CD4-positive, alpha-beta T cell (primary cell): ENCODE measurements at places on chromosomes 13 and 19.
A peak's percentile ranks its signal among the peaks of the same experiment; 100 is the strongest.

DNA sequence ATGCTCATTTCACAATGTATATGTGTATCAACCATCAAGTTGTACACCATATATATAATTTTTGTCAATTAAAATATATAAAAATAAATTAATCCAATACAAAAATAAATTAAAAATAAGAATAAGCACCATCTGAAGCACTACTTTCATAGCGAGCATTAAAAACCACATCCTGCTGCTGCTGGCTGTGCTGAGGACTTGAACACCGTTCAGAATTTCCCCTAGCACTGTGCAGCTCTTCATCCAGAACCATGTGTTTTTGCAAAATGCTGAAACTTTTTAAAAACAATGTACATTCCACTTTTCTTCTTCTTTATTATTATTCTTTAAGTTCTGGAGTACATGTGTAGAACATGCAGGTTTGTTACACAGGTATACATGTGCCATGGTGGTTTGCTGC is 40.0 kb upstream of the FOXO1 start:
- no peaks in the 10 kb centered on the region for H3K27me3 ChIP-seq
- no peak overlapping the region for H3K27ac ChIP-seq
- H3K4me3 ChIP-seq, result no peak overlapping the region
- no peaks in the 10 kb centered on the region for H3K36me3 ChIP-seq
- H3K4me1 ChIP-seq, result peaks cover 4% of the 10 kb centered on the region

DNA sequence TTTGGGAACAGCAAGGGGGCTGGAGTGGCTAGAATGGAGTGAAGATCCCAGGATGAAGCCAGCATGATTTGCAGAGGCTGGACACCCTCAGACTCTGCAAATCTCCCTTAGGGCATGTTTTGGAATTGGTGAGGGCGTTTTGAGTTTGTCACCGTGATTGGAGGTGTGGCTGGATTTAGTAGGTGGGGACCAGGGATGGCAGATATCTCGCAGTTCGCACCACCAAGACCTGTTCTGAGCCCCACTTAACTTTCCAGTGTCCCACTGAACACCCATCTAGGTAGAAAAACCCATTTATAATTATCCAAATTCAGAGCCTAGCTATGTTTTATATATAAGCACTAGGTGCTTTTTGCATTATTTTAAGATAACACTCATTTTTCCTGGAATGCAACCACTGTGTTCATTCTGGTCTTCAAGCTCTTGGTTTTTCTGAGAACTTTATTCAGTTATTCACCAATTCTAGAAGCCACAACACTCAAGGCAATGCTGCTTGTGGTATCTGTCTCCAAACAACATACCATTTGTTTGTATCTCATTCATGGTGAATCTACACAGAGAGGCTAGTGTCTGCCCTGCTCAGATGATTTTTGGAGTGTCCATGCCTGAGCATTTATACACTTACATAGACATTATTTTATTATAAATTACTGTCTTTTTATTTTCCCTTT is 3.0 kb upstream of the NANOS2 start:
- H3K36me3 ChIP-seq, result no peaks in the 10 kb centered on the region
- H3K4me3 ChIP-seq, result no peak overlapping the region
- H3K4me1 ChIP-seq, result no peaks in the 10 kb centered on the region
- peaks cover 12% of the 10 kb centered on the region for H3K27me3 ChIP-seq
- no peak overlapping the region for H3K27ac ChIP-seq

DNA sequence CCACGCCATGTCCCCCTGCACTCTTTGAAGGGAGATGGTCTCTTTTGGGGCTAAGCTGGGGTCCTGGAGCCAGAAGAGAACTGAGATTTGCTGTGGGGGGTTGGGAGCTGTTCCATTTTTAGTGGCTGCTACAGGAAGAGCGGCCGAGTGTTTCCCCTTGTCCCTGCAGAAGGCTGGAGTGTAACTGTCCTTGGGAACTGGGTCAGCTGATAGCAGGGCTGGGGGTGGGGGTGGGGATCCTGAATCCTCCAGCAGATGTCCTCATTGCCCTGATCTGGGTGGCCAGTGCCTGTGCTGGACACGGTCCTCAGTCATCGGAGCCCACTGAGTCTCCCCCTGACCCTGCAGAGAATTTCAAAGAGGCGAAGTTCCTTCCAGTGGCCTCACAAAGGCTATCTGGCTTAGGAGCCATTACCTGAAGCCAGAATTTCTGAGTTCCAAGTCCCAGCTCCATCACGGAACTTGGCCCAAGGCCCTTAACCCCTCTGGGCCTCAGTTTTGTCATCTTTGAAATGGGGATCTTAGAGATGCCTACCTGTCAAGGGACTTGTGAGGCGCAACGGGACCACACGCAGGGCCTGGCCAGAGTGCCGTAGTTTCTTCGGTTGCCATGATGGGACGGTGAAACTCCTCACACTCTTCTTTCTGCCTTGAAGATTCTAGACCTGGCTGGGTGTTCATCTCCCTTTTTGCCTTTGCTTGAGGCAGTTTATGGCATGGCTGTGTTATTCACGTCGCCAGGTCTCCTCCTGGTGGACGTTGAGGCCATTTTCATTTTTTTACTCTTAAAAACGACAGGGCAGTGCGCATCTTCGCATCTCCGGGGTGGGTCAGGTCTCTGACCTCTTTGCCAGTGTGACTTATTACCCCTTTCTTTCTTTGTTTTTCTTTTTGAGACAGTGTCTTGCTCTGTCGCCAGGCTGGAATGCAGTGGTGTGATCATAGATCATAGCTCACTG is 51.9 kb downstream of the DNM2 start:
- H3K36me3 ChIP-seq, result peaks cover 39% of the 10 kb centered on the region
- H3K4me3 ChIP-seq, result no peak overlapping the region
- H3K27me3 ChIP-seq, result no peaks in the 10 kb centered on the region
- peaks cover 41% of the 10 kb centered on the region for H3K4me1 ChIP-seq

GRCh38 chr19:14974488-14974887 is 5.2 kb downstream of the SLC1A6 start:
- no peak overlapping the region for H3K4me3 ChIP-seq
- H3K27ac ChIP-seq, result no peak overlapping the region
- no peak for DNase-seq
- no peaks in the 10 kb centered on the region for H3K4me1 ChIP-seq
- H3K27me3 ChIP-seq, result peaks cover 21% of the 10 kb centered on the region
- no peaks in the 10 kb centered on the region for H3K36me3 ChIP-seq

GRCh38 chr19:52020506-52020905 is 7.7 kb downstream of the ZNF614 start:
- DNase-seq, result no peak
- H3K4me3 ChIP-seq, result no peak overlapping the region
- H3K4me1 ChIP-seq, result no peaks in the 10 kb centered on the region
- no peak overlapping the region for H3K27ac ChIP-seq
- peaks cover 88% of the 10 kb centered on the region for H3K36me3 ChIP-seq
- no peaks in the 10 kb centered on the region for H3K27me3 ChIP-seq

DNA sequence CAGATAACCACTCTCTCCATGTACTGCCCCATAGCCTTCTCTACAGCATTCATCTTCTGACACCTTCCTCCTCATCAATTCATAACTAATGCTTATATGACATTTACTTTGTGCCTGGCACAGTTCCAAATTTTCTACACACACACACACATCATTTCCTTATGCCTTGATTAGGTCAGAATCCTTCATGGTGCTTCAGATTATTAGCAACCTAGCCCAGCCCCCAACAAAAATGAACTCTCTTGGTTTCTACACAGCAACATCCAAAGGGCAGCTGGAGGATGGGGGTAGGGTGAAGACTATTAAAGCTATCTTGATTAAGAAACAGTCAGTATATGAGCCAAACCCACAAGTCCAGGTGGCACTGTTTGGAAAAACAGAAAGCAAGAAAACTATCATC is 3.7 kb downstream of the RUBCNL start:
- peaks cover 15% of the 10 kb centered on the region for H3K4me1 ChIP-seq
- H3K4me3 ChIP-seq, result no peak overlapping the region
- DNase-seq, result no peak
- H3K36me3 ChIP-seq, result no peaks in the 10 kb centered on the region
- H3K27ac ChIP-seq, result no peak overlapping the region
- H3K27me3 ChIP-seq, result peaks cover 12% of the 10 kb centered on the region

DNA sequence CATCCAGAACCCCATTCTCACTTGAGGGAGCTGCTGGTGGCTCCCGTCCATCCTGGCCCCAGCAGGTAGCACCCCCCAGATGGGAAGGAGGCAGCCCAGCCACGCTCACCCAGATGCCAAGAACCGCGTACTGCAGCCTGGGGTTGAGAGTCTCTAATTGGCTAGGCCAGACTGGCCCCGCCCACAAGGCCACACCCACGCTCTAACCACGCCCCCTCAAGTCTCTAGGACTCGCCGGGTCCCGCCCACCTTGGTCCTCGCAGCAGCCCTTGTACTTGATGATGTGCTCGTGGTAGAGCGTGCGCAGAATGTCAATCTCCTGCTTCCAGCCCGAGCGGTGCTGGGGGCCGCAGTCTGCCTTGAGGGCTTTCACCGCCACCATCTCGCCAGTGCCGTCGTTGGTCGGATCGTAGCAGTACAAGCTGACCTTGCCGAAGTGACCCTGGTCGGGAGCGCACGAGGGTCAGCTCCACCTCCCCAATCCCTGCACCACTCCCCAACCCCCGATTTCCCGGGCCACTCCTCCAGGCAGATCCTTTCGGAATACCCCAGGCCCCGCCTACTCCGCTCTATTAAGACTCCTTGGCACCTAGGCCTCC is 14.5 kb upstream of the ICAM3 start:
- H3K4me3 ChIP-seq, result no peak overlapping the region
- no peaks in the 10 kb centered on the region for H3K4me1 ChIP-seq
- no peaks in the 10 kb centered on the region for H3K27me3 ChIP-seq
- no peak overlapping the region for H3K27ac ChIP-seq
- no peak for DNase-seq
- H3K36me3 ChIP-seq, result peaks cover 60% of the 10 kb centered on the region

DNA sequence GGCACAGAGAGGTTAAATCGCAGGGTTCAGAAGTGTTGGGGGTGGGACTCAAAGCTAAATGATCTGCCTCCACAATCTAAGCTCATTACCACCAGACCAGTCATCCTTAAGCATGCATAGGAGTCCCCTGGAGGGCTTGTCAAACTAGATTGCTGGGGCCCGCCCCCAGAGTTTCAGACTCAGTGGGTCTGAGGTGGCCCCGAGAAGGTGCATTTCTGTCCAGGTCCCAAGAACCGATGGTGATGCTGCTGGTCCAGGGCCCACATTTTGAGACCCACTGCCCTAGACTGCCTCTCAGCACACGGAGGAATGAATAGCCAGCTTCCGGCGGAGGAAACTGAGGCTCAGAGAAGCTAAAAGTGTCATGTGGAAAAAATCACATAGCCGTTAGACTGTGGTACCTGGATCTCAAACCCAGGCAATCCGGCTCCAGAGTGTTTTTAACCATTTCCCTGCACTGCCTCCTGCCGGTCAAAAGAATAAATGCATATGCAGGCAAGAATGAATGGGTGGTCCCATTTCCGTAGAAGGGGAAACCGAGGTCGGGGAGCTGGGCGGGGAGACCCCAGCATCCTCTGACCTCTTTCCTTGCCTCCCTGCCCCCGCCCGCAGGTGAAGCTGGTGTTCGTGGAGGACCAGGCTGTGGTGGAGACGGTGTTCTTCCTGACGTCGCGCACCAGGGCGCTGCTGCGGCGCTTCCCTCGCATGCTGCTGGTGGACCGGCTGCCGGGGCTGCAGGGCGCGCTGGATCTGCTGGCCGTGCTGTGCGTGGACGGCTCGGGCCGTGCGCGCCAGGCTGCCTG is 23.8 kb downstream of the ZSWIM9 start:
- no peak for DNase-seq
- H3K27ac ChIP-seq, result no peak overlapping the region
- peaks cover 10% of the 10 kb centered on the region for H3K36me3 ChIP-seq
- peaks cover 5% of the 10 kb centered on the region for H3K27me3 ChIP-seq

DNA sequence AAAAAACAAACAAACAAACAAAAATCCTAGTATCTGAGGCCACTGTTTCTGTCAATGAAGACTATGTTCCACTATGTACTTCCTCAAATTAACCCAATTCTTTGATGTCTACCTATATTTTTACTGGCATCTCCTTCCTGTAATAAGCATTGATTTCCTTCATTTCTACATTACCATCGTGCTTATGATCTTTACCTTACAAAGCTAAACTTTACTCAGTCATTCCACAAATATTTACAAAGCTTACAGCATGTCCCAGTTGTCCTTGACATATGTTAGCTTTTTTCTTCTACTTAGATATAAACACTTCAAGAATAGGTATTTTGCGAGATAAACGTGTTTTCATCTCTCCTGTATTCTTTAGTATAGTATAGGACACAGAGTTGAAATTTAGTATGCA is 1090.9 kb downstream of the PCDH9 start:
- no peak for DNase-seq
- H3K4me1 ChIP-seq, result no peaks in the 10 kb centered on the region
- H3K27ac ChIP-seq, result no peak overlapping the region
- H3K27me3 ChIP-seq, result no peaks in the 10 kb centered on the region

GRCh38 chr13:38564256-38565150 is 122.4 kb upstream of the FREM2 start:
- no peaks in the 10 kb centered on the region for H3K36me3 ChIP-seq
- H3K27ac ChIP-seq, result no peak overlapping the region
- no peaks in the 10 kb centered on the region for H3K4me1 ChIP-seq
- no peaks in the 10 kb centered on the region for H3K27me3 ChIP-seq
- H3K4me3 ChIP-seq, result no peak overlapping the region

DNA sequence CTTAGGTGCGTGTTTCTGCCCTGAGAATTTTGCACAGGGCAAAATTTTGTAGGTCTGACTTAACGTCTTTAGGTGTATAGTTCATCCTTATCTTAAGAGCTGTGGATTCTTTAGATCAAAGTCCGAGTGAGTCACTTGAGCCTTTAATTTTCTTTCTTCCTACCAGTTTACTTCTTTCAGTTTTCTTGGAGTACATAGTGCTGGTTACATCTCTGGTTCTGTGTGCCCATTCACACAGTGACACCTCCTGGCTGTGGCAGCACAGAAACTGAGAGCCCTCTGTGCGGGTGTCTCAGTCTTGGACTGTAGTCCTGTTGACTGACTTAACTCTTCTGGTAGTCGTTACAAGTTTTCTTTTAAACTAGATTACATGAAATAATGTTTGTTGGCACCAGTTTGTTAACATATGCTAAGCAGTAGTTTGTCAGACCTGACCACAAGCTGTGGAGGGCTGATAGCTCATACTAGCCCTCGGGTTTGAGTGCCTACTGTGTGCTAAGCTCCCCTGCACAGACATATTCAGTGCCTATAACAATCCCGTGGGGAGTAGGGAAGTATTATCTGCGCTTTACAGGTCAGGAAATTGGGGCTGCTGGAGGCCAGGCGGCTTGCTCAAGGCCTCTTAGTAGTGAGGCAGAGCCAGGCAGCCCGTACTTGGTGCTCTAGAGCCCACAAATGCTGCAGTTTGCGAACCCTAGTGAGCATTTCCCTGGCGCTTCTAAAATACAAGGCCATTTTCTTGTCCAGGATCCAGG is 1.6 kb downstream of the GATAD2A start:
- DNase-seq, result peak; percentile 77
- peak overlapping the region; percentile 61 for H3K4me3 ChIP-seq
- no peaks in the 10 kb centered on the region for H3K27me3 ChIP-seq
- H3K27ac ChIP-seq, result peak overlapping the region; percentile 53
- H3K36me3 ChIP-seq, result no peaks in the 10 kb centered on the region

DNA sequence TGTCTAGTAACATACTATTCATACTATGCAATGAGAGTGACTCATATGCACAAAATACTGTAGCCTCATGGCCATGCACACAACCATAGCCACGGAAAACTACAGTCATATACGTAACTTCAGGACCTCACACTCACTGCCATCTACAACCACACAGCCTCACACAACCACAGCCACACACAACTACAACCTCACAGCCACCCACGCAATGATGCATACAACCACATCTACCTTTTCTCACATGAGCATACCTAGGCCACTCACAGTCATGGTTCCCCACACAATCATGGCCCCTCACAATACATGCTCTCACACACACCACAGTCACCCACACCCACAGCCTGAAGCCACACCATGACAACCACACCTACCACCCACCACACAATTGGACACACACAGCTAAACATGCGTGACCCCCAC is 8.7 kb upstream of the TNFSF14 start:
- H3K27ac ChIP-seq, result no peak overlapping the region
- peaks cover 39% of the 10 kb centered on the region for H3K4me1 ChIP-seq
- DNase-seq, result no peak
